Left lobe of liver (tissue), 2 donors: ENCODE measurements at places on chromosomes 11 and 22. TPM values are rescaled to one million over a fixed set of nuclear protein-coding genes. Genes with fewer than 3 reads are reported as not detected.

GRCh38 chr11:124470561-124471227 is 25.2 kb upstream of the OR8B8 start:
- DNase-seq: no peak

- peak; percentile 68 for DNase-seq
Observed at GRCh38 chr11:62171261-62171723, 18.7 kb upstream of the SCGB1D1 start.

GRCh38 chr11:35548925-35549561 is 23.6 kb upstream of the PAMR1 start:
- no peak for DNase-seq

GRCh38 chr11:32487270-32487669 is 51.9 kb upstream of the WT1 start:
- DNase-seq: no peak

- DNase-seq: no peak
Observed at GRCh38 chr11:12175694-12176241, 65.4 kb downstream of the MICAL2 start.

DNA sequence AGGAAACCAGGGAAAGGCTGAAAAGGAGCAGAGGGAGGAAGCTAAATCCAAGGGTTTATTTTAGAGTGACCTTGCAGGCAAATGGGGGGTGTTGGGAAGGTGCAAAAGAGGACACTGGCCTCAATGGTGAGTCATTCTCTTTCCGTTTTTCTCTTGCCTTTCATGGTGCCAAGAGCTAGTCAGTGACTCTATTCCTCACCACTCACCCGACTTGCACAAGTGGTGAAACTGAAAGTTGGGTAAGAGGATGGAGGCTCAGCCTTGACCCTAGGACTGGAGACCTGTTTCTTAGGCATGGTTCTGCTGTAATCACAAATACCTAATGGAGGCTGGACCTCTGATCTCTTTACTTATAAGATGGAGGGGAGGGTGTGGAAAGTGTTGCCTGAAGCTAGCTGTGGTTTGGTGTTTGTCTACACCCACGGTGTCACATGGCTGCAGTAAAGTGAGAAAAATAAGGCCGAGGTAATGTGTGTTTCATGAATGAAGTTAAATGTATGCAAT is 67.3 kb upstream of the CREB3L1 start:
- DNase-seq: no peak

The WNT7B gene
- 0.08 TPM for total RNA-seq

The MMP10 gene
- not detected for total RNA-seq

- peak; percentile 68 for DNase-seq
Observed at GRCh38 chr11:120302001-120302805, 22.9 kb upstream of the TLCD5 start.

- no peak for DNase-seq
Observed at GRCh38 chr22:40021401-40022000, 26.7 kb downstream of the FAM83F start.

GRCh38 chr11:43779306-43779705 is 98.8 kb downstream of the HSD17B12 start:
- DNase-seq: no peak

The MOV10L1 gene
- not detected for total RNA-seq

DNA sequence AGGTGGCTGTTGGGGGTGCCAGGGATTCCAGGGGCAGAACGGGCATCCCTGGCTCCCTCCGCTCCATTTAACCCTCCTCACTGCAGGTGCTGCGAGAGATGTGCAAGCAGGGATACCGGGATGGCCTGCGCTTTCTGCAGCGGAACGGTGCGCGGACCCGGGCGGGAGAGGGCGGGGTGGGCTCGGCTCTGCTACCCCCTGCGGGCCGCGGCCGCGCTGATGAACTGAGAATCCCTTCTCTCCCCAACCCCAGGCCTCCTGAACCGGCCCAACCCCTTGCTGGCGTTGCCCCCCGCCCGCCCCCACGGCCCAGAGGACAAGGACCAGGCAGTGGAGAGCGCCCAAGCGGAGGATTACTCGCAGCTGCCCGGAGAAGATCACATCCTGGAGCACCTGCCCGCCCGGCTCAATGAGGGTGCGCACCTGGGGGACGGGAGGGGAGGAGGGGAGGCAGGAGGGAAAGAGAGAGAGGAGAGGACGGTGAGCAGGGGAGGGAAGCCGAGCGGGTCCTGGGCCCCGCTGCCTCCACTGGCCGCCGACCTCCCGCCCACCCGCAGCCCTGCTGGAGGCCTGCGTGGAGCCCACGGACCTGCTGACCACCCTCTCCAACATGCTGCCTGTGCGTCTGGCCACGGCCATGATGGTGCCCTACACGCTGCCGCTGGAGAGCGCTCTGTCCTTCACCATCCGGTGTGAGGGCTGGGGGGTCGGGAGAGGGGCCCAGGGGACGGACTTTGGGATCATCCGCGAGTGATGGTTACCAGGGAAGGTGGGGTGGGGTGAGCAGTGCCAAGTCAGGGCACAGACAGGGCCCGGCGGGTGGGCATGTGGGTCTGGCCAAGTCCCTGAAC is 4.1 kb upstream of the CRACR2B start:
- no peak for DNase-seq

DNA sequence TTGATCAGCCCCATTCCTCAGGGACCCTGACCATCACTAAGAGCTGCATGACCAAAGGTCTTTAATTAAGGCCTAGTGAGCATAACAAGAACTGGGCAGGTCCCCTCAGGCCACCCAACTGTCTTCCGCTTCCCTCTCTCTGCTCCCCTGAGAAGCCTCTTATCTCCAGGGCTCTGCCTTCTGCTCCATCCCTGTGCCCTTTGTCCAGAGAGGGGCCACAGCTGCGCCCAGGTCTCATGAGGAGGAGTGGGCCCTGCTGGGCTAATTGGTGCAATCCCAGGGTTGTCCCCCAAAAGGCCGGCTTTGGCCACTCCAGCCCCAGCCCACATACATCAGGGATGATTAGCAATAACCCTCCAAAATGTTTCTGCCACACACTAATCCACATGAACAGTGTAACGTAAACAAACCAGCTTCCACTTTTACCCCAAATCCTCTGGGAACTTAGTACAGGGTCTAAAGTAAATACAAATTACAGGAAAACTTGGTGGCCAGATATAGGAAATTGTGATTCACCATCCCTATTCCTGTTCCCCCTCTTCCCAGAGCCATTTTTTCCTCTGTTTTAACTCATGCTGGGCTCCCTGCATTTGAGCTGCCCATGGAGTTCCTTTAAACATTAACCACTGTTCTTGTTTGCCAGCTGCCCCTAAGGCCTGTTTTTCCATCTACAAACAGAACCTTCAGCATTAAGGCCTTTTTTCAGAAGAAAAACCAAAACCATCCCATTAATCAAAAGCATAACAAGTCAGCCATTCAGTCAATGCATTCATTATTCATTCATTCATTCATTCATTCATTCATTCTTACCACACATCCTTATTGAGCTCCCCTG is 34.6 kb upstream of the CAVIN3 start:
- peak; percentile 57 for DNase-seq

- DNase-seq: peak; percentile 49
Observed at GRCh38 chr11:2301631-2302305, at the start of the genes C11orf21 and TSPAN32. C11orf21 (minus strand) TSS chr11:2301918; CDS start chr11:2301808, 110 bp downstream. TSPAN32 (plus strand) TSS chr11:2302013; CDS start chr11:2302150, 137 bp downstream.

DNA sequence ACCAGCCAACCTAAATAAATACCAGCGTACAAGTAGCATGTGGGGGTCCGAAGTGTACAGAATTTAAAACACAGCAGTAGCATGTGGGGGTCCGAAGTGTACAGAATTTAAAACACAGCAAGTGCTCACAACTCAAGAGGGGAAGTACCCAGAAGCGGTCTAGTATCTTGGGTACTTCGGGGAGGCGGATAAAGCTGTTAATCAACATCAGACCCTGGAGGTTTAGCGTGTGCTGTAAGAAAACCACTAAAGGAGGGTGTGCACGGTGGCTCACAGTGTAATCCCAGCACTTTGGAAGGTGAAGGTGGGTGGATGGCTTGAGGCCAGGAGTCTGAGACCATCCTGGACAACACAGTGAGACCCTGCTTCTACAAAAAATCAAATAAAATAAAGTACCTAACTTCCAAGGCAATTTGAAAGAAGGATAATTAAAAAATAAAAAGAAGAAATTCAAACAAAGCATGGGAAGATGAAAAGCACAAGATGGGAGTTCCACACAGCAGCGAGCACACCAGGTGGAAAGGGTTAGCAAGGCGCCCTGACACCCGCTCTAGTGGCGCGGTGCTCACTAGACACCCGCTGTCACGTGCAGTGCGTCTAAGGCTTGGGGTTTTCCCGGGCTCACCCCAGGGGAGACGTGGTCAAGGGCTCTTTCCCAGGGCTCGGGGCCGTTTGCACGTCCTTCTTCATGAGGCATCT is 35.0 kb upstream of the MOB2 start:
- DNase-seq: no peak

DNA sequence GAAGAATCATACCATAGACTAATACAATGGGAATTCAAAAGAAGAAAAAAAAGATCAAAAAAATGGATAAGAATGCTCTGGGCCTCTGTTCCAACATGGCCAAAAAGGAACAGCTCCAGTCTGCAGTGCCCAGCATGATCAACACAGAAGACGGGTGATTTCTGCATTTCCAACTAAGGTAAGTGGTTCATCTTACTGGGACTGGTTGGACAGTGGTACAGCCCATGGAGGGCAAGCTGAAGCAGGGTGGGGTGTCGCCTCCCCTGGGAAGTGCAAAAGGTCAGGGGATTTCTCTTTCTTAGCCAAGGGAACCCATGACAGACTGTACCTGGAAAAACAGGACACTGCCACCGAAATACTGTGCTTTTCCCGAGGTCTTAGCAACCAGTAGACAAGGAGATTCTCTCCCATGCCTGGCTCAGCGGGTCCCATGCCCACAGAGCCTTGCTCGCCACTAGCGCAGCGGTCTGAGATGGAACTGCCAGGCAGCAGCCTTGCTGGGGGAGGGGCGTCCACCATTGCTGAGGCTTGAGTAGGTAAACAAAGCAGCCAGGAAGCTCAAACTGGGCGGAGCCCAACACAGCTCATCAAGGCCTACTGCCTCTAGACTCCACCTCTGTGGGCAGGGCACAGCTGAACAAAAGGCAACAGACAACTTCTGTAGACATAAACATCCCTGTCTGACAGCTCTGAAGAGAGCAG is 428.4 kb downstream of the MN1 start:
- DNase-seq: no peak

The RBFOX2 gene
- 25.5 TPM for total RNA-seq

GRCh38 chr22:25896098-25896497 is 154.1 kb downstream of the MYO18B start:
- no peak for DNase-seq

DNA sequence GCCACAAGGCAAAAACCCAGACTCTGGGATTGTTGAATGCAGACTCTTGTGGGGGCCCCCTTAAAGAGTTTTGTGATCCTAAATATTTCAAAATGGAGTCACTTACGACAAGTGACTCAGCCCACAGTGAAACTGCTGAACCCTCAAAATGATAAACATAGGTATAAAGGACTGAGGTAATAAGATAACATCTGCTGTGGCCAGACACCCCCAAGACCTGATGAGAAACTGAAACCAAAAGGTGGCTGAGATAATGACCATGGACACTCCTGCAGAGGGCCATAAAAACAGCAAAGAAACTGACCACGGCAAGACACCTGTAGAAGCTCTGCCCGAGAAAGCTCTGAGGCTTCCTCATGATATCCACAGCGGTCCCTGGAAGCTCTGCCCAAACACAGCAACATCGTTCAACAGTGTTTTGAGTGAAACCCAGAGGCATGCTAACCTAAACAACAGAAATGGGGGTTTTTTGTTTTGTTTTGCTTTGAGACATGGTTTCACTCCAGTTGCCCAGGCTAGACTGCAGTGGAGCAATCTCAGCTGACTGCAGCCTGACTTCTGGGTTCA is 1.6 kb upstream of the PLAAT4 start:
- no peak for DNase-seq

The C11orf87 gene
- total RNA-seq: not detected

DNA sequence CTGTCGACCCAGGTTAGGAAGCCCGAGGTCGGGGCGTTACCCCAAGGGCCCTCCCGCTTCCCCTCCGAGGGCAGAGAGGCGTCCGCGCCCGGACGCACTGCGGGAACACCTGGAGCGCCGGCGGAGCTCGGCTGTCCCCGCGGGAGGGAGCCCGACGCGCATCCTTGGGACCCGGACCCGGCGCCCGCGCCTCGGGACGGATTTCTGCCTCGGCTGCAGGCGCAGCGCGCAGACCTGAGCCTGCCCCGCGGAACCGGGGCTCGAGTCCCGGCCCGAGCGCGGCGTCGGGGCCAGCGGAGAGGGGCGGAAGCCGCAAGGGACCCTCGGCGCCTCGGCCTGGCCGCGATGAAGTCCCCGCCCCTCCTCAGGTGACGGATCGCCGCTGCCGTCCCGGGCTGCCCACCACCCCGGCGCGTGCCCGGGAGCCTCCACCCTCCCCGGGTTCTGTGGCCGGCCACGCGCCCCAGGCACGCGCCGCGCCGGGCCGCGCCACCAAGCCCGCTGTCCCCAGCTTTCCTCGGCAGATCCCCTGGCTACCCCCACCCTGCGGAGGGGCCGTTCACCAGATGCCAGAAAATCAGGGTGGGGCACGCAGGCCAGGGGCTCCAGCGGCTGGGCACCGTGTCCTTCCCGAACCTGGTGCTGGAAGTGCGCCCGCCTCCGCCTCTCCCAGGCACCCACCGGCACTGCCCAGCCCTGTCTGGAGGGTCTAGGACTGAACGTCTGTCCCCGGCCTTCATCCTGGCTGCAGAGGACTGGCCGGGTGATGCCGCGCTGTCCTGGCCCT is 410 bp downstream of the GLB1L3 start:
- DNase-seq: peak; percentile 33

DNA sequence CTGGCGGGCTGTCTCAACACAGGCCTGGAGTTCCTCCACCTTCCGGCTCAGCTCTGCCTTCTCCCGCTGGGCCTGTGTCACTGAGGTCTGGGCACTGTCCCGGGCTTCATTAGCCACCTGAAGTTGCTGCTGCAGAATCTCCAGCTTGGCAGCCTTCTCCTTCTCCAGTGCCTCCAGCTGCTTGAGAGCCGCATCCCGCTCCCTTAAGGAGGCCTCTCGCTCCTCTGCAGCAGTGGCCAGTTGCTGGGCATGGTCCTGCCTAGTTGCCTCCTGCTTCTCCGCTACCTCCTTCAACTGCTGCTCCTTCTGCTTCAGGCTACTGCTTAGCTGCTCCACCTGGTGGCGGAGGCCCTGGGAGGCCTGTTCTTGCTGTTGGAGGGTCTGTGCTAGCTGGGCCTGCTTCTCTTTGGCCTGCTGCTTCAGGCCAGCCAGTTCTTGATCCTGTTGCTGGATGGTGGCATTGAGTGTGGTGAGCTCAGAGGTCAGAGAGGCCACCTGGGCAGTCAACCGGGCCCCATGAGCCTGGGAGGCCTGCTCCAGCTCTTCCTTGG is 16.9 kb downstream of the IL18BP start:
- no peak for DNase-seq

The A4GALT gene
- 1.0 TPM for total RNA-seq

DNA sequence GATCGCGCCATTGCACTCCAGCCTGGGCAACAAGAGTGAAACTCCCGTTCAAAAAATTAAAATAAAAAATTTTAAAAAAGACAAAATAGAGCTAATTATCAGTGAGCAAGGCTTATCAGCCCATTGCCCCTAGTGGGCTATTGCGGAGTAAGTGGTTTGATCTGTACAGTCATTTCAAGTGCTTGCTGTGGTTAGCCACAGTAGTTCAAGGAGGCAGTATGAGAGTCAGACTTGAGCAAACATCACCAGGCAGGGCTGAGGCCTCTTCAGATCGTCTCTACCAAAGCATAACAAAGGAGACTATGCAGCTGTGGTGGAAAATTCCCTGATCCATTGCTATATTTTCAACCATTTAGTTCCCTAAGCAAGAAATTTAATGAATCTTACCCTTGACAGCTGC is 4.3 kb upstream of the SBF2 start:
- no peak for DNase-seq
